Activated naive CD4-positive, alpha-beta T cell treated with Interleukin-2 at 50 U/mL for 16 hours (primary cell): ENCODE measurements at places on chromosomes 11 and 22.

DNA sequence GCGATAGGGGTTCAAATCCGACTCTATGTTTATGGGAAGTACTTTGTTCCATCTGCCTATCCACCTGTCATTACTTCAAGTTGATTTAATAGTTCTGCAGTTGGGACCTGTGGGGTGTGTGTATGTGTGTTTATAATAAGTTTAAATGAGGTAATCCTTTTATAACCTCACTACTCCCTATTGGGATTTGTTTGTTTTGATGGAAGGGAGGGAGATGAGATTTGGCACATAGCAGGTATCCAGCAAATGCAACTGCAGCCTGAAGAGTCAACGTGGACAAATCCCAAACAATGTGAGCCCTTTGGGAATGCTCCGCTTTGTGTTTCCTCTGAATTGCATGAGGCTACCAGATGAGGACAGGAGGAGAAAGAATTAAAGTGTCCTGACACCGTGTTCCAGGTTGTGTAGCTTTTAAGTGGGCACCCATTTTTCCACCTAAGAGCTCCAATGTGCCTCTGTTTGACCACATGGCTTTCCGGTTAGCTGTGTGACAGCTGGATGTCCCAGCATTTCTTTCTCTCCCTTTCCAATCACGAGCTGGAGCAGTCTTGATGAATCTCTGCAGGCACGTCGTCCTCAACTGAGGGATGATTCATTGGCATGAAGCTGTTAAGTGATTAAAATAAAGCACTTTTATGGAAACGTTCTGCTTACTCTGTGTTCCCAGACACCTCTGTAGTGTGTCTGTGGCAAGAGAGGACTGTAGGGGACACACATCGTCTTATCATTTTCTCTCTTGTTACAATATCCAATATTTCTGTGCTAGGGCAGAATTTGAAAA is 610.7 kb downstream of the NTM start:
- no peak for DNase-seq

- DNase-seq: no peak
Observed at GRCh38 chr11:120233207-120233803, 6.6 kb upstream of the POU2F3 start.

DNA sequence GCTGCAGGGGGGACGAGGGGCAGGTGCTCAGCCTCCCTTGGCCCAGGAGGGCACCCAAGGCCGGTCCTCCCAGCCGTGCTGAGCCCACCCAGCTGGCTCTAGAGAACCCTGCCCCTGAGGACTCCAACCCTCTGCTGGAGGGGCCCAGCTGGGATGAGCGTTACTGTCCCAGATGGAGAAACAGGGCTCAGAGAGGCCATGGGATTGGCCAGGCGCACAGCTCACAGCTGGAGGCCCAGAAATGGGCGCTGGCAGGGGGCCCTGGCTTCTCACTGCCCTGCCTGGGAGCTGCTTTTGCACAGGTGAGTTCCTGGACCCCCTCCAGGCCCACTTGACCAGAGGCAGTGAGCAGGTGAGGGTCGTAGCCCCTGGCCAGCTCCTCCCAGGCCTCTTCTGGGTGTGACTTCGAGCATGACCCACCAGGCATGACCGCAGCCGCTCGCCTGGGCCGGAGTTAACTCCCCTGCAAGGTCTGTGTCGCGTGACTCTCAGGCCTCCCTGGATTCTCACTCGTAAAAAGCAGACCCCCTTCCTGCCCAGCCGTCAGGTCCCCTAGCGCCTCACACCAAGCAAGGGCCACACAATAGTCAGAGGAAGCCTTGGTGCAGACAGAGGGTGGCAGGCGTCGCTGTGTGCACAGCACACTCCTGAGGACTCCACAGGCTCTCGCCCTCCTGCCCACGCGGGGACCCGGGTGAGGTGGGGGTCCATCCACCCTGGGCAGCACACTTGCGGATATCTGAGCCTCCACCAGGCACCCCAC is 19.7 kb upstream of the IL17REL start:
- DNase-seq: no peak

GRCh38 chr11:100759106-100759505 is 72.0 kb downstream of the ARHGAP42 start:
- no peak for DNase-seq

DNA sequence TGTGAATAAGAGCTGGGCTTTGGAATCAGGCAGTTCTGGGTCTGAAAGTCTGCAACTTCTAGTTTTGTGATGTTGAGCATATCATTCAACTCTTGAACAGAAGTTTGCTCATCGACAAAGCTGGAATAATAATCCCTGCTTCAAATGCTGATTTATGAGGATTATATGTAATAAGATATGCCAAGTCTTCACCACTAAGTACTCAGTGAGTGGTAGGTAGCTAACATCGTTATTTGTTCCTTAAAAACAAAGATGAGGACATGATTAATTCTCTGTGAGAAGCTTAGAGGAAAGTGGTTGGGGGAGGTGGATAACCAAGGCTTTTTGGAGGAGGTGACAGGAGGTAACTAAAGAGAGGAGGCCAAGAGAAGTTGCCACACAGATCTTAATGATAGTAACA is 96.5 kb downstream of the ME3 start:
- no peak for DNase-seq

- DNase-seq: no peak
Observed at GRCh38 chr11:85582111-85582510, 45.0 kb downstream of the DLG2 start.

GRCh38 chr11:82462608-82463242 is 270.9 kb downstream of the FAM181B start:
- DNase-seq: no peak

DNA sequence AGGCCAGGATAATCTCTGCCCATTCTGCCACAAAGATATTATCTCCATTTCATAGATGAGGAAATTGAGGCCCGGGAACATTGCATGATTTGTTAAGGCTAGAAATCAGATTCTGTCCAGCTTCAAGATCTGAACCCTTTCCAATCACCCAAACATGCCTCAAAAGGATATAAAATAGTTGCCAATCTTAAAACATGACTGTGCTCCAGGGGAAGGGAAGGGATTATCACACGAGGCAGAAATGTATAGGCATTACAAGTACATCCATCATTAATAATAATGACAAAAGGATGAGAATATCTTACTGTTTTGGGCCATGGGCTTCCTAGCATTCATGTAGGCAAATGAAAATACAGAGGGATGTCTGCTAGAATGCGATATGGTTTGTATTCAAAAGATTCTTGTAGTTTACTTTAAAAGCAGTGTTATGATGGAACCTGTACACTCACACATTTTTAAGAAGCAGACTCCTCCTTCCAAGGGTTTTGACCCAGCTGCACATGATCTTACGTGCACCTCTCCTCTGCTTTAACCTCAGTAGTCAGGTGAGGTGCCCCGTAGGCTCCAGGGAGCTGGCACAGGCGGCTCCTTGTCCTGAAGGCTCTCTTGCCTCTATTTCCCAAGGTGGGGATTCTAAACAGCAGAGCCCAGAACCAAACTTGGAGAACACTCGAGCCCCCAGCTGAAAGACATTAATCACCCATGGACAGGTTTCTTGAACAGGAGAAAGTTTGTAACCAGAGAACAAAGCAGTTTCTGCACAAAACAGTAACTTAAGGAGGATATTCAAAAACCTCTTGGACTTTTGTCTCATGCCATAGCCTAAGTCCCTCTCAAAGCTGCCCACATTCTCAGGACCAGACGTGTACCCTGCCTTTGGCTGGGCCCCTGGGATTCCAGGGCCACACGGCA is 36.0 kb downstream of the PARVA start:
- DNase-seq: no peak

DNA sequence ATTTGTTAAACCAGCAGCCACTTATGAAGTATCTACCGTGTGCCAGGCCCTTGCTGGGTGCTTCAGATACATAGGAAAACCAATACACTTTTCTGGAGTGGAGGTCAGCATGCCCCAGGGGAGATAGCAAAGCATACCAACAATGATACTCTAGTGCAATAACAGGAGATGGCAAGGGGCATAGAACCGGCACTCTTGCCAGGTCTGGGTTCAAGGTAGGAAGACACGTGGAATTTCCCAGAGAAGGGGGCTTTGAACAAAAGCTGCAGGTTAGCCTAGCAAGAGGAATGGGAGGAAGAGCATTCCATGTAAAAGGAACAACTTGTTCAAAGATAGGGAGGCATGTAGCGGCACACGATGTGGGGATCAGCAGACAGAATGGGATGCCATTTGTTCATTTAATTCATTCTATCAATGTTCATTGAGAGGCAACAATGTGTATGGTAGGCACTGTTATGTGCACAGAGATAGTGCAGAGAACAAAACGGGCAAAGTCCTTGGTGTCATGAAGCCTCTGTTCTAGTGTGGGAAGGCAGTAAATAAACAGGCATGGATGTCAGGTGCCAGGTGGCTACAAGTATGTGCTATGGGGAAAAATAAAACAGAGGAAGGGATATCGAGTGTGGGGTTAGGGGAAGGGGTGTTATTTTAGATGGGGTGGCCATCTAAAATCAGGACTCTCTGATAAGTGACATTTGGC is 162.6 kb upstream of the E2F8 start:
- DNase-seq: no peak

DNA sequence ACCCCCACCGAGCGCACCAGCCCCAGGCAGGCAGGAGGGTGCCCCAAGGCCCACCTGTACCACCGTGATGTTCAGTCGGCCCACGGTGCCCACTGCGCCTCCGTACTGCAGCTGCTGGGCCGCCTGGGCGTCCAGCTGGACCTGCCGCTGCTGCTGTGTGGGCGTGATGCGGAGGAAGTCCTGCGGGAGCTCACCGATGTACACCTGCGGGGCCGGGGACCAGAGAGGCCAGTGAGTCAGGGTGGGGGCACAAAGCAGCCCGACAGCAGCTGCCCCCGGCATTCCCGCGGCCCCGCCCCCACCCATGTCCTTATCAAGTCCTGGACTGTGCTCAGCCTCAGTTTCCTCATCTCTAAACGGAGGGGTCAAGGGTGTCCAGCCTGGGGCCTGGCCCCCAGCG is 13.8 kb downstream of the TOLLIP start:
- no peak for DNase-seq

DNA sequence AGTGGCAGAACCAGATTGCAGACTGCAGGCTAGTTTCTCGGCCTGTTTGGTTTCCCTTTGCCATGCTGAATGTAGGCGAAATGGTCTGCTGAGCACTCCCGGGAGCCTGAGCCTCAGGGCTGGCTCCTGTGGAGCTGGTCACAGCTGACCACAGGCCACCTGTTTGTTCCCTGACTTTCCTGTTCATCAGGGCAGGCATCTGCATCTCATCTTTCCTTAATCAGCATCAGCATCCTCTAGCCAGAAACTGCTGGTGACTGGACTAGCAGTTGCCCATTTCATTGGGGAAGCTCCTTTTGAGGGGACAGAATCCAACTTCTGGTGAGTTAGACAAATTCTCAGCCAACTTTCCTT is 20.2 kb upstream of the C11orf96 start:
- DNase-seq: no peak

DNA sequence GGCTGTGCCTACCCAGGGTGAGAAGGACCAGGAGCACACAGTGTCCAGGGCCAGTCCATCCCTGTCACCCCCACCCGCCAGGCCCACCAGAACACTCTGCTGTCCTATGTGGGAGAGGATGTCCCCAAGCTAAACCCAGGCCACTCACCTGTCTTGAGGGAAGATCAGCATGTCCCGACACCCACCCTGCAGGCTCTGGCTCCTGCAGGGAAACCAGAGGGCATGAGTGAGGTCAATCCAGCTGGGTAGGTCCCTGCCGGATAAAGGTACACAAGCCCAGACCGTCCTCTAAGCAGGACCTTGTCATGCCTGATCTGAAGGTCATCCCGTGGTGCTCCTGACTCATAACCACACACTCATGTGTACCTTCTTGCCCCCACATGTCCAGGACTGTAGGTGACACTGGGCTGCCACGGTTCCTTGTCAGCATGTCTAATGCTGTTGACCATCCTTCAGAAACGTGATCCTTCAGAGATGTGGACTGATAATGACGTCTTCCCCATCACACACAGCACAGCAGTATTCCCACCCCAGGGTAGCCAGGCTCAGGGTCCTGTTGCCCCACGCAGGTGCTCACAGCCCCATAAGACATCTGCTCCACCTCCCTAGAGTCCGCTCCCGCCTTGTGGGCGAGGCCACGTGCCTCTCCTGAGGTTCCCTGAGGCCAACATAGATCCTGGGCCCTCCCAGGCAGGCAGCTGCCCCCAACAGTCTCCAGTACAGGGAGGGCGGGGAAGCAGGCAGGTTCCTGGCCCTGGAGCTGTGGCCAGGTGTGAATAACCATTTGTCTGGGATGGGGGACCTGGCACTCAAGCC is 6.1 kb downstream of the ARVCF start:
- DNase-seq: no peak

GRCh38 chr11:19455731-19456130 is 215.0 kb upstream of the E2F8 start:
- DNase-seq: no peak

- no peak for DNase-seq
Observed at GRCh38 chr11:125951731-125952130, 5.9 kb downstream of the VSIG10L2 start.

DNA sequence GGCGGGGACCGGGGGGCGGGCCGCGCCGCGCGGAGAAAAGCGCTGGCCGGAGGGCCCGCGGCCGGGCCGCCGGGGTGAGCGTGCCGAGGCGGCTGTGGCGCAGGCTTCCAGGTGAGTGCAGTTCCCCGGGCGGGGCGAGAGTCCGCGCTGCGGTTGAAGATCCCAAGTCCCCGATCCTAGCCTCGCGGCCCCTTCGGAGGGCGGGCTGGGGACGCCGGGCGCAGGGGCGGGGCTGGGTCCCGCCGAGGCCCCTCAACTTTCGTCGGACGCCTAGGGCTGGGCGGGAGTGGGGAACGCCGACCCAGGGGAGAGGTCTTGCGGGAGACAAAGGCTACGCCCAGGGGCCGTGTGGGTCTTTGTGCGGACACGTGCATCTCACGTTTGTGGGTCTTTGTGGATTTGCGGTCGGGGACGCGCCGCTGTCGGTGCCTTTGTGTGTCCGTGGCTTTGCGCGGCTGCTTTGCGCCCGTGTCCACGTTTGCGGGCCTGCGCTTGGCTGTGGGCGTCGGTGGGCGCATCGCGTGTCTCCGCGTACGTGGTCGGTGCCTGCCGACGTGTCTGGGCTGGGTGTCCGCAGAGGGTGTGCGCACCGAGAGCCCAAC is at the start of gene TSKU:
Gene TSKU, plus strand, starts transcription at position 63 of the 602 bp plus-strand sequence. CDS start 12,261 bp downstream, outside the sequence.
- peak; percentile 15 for DNase-seq

GRCh38 chr11:129320494-129320893 is 55.2 kb upstream of the BARX2 start:
- no peak for DNase-seq

- DNase-seq: no peak
Observed at GRCh38 chr11:117690484-117691217, 106.4 kb downstream of the DSCAML1 start.

DNA sequence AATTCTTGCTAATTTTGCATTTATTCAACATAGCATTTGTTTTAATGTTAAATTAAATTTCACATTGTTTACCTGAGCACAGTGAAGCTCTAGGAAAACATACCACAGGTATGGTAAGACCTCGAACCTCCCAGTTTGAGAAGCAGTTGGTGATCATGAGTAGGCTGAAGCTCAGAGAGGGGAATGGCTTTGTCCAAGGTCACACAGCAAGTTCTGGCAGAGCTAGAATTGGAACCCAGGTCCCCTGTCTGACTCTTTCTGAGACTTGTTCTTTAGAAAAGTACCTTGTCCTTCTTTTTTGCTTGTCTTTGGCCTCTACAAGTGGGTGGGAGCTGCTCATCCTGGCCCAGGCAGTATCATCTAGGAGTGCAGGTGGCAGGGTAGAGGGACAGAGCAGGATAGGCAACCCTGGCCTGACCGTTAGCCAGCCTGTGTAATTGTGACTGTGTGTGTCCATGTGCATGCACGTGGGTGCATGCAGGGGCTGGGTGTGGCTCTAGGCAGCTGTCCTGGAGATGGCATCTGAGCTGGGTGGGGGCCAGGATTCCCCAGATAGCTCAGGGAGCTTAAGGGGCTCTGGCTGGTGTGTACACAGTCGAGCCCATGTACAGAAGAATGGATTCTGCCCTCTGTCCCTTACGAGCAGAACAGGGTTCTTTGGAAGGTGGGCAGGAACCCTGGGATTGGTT is 21.6 kb downstream of the PHLDB1 start:
- no peak for DNase-seq

GRCh38 chr22:26295563-26296126 is 126.4 kb downstream of the SEZ6L start:
- DNase-seq: no peak
